ENCODE measurements at places on chromosomes 2 and 18. TPM values are rescaled to one million over a fixed set of nuclear protein-coding genes. Genes with fewer than 3 reads are reported as not detected.

- peaks cover 33% of the 10 kb centered on the region for H3K4me1 ChIP-seq
- peaks cover 40% of the 10 kb centered on the region for H3K36me3 ChIP-seq
- peak overlapping the region; percentile 100 for H3K27ac ChIP-seq
- H3K4me3 ChIP-seq = peak overlapping the region; percentile 94
These were observed 2.1 kb upstream of the PCBP1 start for GRCh38 chr2:70084973-70085710.

DNA sequence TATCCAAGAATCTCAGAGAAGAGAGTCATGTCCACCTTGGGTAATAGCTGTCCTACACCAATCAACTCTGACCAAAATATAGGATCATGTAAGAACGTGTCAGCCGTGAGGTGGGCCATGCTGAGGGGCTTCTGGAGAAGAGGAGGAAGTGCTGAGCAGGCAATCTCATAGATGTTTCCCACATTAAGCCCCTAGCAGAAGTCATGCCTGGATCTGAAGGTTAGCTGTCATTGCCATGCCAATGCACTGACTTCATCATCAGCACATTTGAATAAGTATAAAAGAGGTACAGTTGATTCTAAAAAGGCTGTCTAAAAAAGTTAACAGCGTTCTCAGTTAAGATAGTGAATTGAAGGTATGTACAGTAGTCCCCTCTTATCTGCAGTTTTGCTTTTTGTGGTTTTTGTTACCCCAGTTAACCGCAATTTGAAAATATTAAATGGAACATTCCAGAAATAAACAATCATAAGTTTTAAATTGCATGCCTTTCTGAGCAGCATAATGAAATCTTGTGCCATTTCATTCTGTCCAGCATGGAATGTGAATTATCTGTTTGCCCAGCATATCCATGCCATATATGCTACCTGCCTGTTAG is 67.2 kb upstream of the TMEM17 start:
- H3K4me1 ChIP-seq = peaks cover 9% of the 10 kb centered on the region
- no peak for DNase-seq
- H3K27me3 ChIP-seq = peaks cover 9% of the 10 kb centered on the region
- no peak overlapping the region for H3K27ac ChIP-seq
- no peak overlapping the region for H3K4me3 ChIP-seq

DNA sequence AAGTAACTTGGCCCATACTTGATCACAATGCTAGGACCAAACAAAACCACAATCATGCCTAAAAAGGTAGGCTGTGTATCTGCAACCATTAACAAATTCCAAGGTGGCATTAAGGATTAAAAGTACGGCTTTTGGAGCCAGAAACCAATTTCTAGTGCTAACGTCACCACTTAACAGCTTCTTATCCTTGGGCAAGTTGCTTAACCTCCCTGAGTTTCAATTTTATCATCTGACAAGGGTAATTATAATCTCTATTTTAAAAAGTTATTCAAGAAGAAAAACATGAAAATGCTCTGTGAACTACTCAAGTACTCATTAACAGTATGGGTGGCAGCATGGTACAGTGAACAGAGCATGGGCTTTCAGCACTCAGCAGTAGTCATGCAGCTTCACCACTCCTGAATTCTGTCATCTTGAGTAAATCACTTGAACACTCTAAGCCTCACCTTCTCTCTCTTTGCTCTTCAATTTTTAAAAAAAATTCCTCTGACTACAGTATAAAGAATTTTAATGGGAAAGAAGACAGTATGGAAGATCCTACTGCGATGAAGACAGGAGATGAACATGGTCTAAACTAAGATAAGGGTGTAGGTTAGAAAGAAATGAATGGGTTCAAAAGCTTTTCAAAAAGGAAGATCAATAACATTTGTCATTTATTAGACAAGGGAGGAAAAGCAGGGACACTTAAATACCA is 69.2 kb downstream of the SS18 start:
- no peaks in the 10 kb centered on the region for H3K4me1 ChIP-seq
- H3K27ac ChIP-seq = no peak overlapping the region
- no peaks in the 10 kb centered on the region for H3K27me3 ChIP-seq
- peaks cover 82% of the 10 kb centered on the region for H3K36me3 ChIP-seq
- no peak for DNase-seq

Gene ATP6V1C2
- not detected for total RNA-seq

Gene REG1B
- not detected for total RNA-seq

- H3K27me3 ChIP-seq = peaks cover 6% of the 10 kb centered on the region
- no peaks in the 10 kb centered on the region for H3K36me3 ChIP-seq
- no peak for DNase-seq
These were observed 482.5 kb downstream of the BCL11A start for GRCh38 chr2:60070736-60071489.

Gene METAP1D
- total RNA-seq = 4.1 TPM

- DNase-seq = no peak
- H3K27ac ChIP-seq = no peak overlapping the region
- H3K36me3 ChIP-seq = no peaks in the 10 kb centered on the region
- H3K27me3 ChIP-seq = no peaks in the 10 kb centered on the region
These were observed 82.1 kb downstream of the CDK15 start for GRCh38 chr2:201888426-201888800.

DNA sequence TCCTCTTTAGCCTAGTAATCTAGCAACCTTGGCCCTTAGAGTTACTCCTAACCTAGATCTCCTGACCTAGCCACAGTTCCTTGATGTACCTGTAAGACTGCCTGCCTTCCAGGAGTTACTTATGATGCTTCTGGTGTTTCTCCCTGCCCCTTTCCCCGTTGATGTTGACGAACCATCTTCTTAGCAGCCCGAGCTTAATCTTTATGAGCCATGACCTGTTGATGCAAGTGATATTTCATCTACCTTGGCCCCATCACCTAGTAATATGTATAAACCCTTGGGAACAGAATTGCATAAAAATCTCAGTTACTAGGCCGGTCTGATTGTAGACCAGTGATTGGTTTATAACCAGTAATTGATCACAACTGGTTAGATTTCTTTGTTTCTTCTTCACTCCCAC is 2.7 kb downstream of the IMPACT start:
- no peak overlapping the region for H3K27ac ChIP-seq
- peaks cover 6% of the 10 kb centered on the region for H3K4me1 ChIP-seq
- peaks cover 5% of the 10 kb centered on the region for H3K27me3 ChIP-seq

Gene DCAF17
- total RNA-seq = 11.3 TPM

Gene TXNDC2
- 0.55 TPM for total RNA-seq

Gene SCG2
- 0.61 TPM for total RNA-seq

Gene PAIP2B
- 6.3 TPM for total RNA-seq

DNA sequence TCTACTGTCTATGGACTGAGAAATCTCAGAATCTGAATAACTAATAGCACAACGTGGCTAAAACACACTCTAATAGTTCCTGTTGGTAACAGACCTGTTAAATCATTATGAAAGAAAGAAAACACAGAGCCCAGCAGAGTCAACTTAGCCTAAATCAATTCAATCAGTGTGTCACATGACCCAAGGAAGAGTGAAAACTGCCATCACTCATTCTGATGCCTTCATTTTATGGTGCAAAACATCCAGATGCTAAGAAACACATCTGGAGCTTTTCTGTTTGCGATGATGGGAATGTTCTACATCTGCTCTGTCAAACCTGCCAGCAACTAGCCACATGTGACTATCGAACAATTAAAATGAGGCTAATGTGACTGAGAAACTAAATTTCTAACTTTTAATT is 295.7 kb upstream of the TRIB2 start:
- H3K27ac ChIP-seq = no peak overlapping the region
- H3K27me3 ChIP-seq = no peaks in the 10 kb centered on the region
- H3K4me3 ChIP-seq = no peak overlapping the region
- no peaks in the 10 kb centered on the region for H3K36me3 ChIP-seq
- no peak for DNase-seq

GRCh38 chr2:118221536-118222272 is 133.4 kb downstream of the INSIG2 start:
- H3K4me1 ChIP-seq = peaks cover 14% of the 10 kb centered on the region
- peaks cover 90% of the 10 kb centered on the region for H3K27me3 ChIP-seq
- H3K4me3 ChIP-seq = no peak overlapping the region

Gene TANC1
- total RNA-seq = 60.4 TPM

Gene CDH19
- total RNA-seq = 1.4 TPM

- H3K36me3 ChIP-seq = no peaks in the 10 kb centered on the region
- no peak overlapping the region for H3K27ac ChIP-seq
- no peak for DNase-seq
- peaks cover 4% of the 10 kb centered on the region for H3K4me1 ChIP-seq
- H3K4me3 ChIP-seq = no peak overlapping the region
These were observed 112.8 kb downstream of the CDC42EP3 start for GRCh38 chr2:37558623-37559022.

DNA sequence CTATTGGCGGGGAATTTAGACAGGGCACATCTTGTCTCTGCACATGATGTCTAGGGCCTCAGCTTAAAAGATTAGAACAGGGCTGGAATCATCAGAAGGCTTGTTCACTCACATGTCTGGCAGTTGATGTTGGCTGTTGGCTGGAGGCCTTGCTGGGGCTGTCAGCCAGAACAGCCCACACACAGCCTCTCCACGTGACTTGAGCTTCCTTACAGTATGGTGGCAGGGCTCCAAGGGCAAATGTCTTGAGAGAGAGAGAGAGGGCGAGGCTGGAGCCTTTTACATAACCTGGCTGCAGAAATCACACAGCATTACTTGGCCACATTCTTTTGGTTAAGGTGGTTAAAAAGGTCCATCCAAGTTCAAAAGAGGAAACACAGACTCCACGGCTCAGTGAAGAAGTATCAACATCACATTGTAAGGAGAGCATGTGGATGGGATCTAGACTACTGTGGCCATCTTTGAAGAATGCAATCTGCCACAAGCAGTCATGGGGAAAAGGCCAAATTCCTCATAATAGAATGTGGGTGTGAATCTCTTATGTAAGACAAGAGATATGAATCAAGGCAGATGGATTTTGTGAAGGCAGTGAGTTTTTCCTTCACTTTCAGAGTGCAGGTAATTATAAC is 30.4 kb downstream of the SRSF7 start:
- H3K4me3 ChIP-seq = no peak overlapping the region
- peaks cover 17% of the 10 kb centered on the region for H3K4me1 ChIP-seq
- peak overlapping the region; percentile 62 for H3K27ac ChIP-seq

DNA sequence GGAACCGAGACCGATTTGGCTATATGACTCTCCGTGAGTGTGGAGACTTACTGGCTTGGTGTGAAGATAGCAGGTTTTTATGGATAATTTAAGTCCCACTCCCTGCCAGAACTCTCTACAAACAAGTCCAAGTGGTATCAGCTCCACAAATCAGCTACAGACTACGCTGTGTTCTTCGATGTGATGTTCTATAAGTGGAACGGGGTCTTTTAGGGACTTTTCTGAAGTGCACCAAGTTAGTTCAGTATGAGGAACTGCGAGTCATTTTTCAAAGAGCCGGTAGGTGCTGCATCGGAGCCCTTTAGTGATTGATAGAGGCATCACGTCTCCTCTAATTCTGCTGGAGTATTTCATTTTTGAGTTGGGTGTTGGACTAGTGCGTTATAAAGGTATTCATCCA is 107.1 kb downstream of the TSHZ1 start:
- H3K27me3 ChIP-seq = no peaks in the 10 kb centered on the region
- no peak for DNase-seq
- H3K36me3 ChIP-seq = no peaks in the 10 kb centered on the region
- H3K4me3 ChIP-seq = no peak overlapping the region

- DNase-seq = no peak
- H3K4me3 ChIP-seq = no peak overlapping the region
- peaks cover 9% of the 10 kb centered on the region for H3K4me1 ChIP-seq
- no peaks in the 10 kb centered on the region for H3K27me3 ChIP-seq
These were observed 547.7 kb upstream of the ZEB2 start for GRCh38 chr2:145067549-145068030.

DNA sequence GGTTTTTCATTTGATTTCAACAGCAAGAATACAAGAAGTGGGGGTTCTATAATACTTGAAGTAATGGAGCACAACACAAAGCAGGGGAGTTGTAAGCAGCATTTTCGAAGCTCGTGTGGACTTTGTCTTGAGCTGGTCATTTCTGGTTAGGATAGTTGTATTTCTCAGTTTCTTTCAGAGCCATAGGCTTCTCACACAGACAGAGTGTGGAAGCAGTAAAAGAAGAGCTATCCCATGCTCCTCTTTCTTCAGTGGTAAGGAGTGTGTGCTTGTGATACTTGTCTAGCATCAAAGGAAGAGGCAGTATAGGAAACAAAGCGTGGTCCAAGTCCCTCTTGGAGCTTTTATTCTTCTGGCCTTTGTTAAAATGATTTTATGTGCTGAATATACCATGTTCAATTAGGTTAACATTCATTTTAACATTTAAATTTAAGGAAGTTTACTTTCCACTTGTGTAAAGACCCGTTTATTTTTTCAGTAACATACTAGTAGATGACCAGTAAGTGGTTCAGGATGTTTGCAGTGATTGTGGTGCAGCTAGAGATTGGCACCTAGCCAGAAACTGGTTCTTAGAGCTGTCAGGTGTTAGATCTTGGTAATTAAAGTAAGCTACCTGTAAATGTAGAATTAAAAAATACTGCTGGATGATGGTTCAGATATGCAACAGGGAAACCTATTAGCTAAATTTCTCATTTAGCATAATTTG is 14.6 kb downstream of the CCNYL1 start:
- no peaks in the 10 kb centered on the region for H3K27me3 ChIP-seq
- no peak overlapping the region for H3K27ac ChIP-seq
- peaks cover 10% of the 10 kb centered on the region for H3K36me3 ChIP-seq
- DNase-seq = no peak

DNA sequence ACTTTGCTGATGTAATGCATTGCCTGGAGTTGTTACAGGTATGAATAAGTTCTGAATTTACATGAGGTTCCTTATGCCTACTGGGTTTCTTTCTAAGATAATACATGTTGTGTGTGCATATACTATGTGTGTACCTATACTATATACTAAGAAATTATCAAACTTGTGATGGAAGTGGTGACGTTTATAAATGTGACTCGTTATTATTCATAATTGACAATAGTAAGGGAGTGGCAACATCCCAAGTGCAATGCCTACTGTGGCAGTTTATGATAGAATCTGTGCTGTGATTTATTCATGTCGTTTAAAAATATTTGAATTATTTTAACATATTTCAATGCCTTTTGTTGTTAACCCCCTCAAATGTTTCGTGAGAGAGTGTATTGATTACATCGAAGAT is 29.9 kb downstream of the MYOM1 start:
- H3K4me3 ChIP-seq = no peak overlapping the region
- H3K27ac ChIP-seq = no peak overlapping the region
- no peaks in the 10 kb centered on the region for H3K27me3 ChIP-seq
- DNase-seq = no peak
- H3K36me3 ChIP-seq = no peaks in the 10 kb centered on the region
- H3K4me1 ChIP-seq = no peaks in the 10 kb centered on the region

Gene KLHL41
- total RNA-seq = 0.61 TPM

Gene TUBA4B
- total RNA-seq = not detected

DNA sequence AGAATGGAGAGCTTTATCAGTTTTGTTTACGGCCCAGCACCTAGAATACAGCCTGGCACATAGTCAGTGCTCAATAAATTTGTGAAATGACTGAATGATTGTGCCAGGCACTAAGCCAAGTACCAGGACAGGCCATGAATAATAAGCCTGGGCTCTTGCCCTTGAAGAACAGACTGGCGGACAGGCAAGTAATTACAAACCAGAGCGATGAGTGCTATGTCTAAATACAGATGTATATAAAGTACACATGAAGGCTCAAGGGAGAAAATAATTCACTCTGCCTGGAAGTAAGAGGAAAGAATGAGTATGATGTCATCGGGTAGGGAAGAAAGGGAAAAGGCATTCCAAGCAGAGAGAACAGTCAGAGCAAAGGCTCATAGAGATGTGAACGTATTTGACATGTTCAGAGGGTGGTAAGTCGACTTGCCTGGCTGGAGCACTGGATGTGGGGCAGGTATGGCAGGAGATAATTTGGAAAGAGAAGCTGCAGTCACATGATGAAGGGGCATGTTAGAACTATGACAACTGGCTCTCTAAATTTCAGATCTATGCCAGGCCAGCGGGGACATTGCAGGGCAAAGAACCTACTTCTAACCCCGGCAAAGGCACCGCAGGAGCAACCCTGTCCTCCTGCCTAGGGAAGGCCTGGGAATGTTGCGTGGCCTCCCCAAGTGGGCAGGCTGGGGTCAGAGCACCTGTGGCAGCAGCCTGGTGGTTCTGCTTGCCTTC is 119.1 kb upstream of the STPG4 start:
- no peak overlapping the region for H3K27ac ChIP-seq
- H3K36me3 ChIP-seq = no peaks in the 10 kb centered on the region

Gene TTC32
- 12.4 TPM for total RNA-seq
